H9 (cell line): ENCODE measurements at places on chromosomes 1 and 21.

DNA sequence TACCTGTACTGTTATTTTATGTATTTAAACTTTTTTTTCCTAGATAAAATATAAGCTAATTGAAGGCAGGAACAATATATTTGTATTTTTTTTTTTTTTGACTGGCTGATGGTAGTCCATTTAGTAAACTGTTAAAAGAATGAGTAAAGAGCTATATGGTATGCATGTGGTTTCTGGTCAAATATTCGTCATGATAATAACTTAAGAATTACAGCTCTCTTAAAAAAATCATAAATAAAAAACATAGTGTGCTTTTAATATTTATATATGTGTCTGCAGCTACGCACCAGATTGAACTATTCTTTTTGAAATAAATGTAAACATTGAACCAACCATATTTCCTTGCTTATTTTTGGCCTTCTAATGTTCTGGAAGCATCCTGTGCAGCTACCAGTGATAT is 272.3 kb upstream of the C1orf105 start:
- no peak for DNase-seq

DNA sequence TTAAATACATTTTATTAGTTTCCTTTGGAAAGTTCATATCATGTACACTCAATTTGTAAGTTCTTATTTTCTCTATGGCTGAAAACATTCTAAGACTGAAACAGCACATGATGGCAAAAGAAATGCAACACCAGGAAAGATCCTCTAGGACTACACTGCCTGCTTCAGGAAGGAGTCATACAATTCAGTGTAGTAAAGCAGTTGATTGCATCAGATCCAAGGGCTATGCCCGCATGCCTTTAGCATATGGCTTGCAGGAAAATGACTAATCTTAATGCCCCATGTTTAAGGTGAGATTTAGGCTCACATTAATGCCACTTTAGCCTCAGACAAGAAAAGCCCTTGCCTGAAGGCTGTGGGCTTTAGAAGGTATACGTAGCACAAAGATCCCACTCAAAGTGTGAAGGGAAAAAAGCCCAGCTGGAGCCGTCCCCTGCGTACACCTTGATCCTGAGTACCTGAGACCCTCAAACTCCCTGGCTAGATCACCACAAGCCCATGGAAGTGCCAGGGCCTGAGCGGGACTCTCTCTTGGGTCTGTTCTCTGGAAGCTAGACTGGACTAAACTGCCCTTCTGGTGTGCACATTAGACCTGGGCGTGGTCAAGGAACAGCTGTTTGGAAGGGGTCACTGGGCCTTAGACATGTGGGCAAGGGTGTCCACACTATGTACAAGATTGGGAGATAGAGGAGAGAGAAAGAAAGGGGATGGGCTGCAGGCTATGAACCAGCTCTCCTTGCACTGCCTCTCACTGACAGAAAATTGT is 52.9 kb downstream of the ESRRG start:
- no peak for DNase-seq

DNA sequence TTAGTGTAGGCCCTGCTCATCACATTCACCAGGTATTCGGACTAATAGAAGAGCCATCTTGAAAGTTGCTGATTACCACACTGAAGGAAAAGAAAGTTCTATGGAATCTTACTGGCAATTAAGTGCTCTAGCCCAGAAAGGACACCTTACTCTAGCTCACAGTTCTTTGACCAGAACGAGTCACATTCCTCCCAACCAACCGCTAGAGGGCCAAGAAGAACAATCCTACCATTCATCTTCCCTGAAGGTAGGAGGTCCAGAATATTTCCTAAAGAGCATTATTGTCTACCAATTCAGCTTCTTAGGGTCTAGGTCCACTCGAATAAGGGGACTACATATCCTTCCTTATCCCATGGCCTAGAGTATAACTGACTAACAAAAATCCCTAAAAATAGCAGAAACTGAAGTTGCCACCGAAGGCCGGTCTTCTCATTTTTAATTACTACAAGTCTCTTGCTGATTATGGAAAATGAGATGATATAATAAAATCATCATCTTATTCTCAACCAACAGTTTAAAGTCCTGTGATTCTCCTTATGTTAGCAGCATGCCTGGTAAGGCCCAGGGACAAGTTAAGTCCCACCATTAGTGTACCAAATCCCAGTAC is 2.7 kb upstream of the FMO1 start:
- DNase-seq: peak; percentile 46

DNA sequence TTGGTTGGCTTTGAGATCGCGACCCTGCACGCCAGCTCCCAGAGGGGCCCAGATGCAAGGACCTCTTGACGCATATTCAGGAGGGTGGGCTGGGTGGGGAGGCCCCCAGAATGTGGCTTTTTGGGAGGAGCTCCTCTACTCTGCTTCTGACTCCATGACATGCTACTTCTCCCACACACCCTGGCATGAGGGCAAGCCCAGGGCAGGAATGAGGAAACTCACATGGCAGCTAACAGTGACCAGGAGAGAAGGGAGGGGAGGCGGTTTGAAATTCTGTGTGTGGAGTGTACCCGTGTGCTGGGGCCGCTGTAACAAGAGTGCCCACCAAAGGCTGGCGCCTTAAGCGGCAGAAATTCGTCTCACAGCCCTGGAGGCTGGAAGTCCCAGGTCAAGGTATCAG is 61.3 kb upstream of the GPR153 start:
- DNase-seq: no peak

DNA sequence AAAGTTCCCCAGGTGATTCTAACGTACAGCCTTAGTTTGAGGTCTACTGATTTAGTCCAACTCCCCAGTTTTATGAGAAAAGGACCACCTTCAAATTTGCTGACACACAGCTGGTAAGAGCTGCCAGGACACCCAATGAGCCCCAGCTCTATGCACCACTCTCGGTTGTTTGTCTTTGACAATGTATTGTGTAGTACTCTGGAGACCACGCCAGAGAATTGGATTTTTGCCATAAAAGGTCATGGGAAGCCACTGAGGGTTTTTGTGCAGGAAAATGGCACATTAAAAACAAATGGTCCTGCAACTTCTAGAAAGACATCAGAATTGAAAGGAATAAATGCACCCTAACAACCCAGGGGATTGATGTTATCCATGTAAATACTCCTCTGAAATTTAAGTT is 7.1 kb upstream of the IER5 start:
- DNase-seq: no peak

- DNase-seq: peak; percentile 84
Measured at GRCh38 chr1:92961131-92961895, at the start of gene DIPK1A. TSS of gene DIPK1A (minus strand) at chr1:92961462. CDS start at chr1:92961429, 33 bp downstream.
